ENCODE measurements at places on chromosomes 7 and 10. TPM values are rescaled to one million over a fixed set of nuclear protein-coding genes. Genes with fewer than 3 reads are reported as not detected.

DNA sequence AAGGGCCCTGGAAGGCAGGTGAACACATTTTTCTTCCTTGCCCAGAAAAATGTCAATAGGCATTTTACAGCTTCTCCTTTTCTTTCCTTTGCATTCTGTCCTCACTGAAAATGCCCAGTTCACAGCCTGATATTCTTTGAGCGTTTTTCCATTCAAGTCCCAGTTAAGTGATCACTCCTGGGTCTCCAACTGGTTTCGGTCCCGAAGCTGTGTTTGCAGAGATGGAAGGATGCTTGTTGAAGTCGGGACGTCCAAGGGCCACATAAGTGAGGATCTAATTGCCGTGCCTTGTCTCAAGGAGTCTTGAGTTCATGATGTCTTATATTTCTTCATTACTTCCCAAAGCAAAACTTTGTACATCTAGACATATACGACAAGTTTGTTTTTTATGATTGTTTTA is 208.7 kb upstream of the PRKCQ start:
- H3K4me1 ChIP-seq, result no peaks in the 10 kb centered on the region
- no peak overlapping the region for H3K4me3 ChIP-seq
- no peak overlapping the region for H3K27ac ChIP-seq
- DNase-seq, result no peak
- H3K36me3 ChIP-seq, result no peaks in the 10 kb centered on the region
- H3K27me3 ChIP-seq, result peaks cover 17% of the 10 kb centered on the region

GRCh38 chr7:44621034-44621749 is 14.8 kb downstream of the OGDH start:
- H3K27ac ChIP-seq, result peak overlapping the region; percentile 22
- no peak overlapping the region for H3K4me3 ChIP-seq
- no peaks in the 10 kb centered on the region for H3K27me3 ChIP-seq
- peaks cover 79% of the 10 kb centered on the region for H3K4me1 ChIP-seq

- H3K36me3 ChIP-seq, result no peaks in the 10 kb centered on the region
- H3K27ac ChIP-seq, result no peak overlapping the region
- H3K27me3 ChIP-seq, result no peaks in the 10 kb centered on the region
- DNase-seq, result no peak
- no peak overlapping the region for H3K4me3 ChIP-seq
These were observed 127.2 kb downstream of the PPP1R17 start for GRCh38 chr7:31814187-31814586.

DNA sequence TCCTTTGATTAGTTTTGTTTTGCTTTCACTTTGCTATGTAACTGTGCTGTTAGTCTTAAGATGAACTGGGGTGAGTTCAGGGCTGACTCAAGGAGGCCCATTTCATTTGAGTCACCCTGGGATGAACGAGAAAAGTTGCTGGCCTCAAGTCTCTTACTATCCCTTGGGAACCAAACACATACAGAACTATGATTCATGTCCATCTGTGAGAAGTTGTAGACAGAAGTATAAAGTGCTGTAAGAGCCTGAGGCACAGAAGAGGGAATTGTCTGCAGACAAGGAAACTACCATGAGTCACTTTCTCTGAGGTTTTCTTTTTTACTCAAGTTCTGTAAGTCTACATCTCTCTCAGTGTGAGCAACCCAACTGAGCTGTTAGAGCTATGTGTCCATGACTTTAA is 179.8 kb upstream of the CSTF2T start:
- peak overlapping the region; percentile 22 for H3K4me3 ChIP-seq
- peaks cover 10% of the 10 kb centered on the region for H3K27me3 ChIP-seq
- DNase-seq, result no peak
- H3K4me1 ChIP-seq, result peaks cover 13% of the 10 kb centered on the region
- no peaks in the 10 kb centered on the region for H3K36me3 ChIP-seq

GRCh38 chr7:101012931-101013330 is 7.0 kb upstream of the MUC17 start:
- H3K27ac ChIP-seq, result no peak overlapping the region
- H3K4me3 ChIP-seq, result no peak overlapping the region
- no peak for DNase-seq
- peaks cover 5% of the 10 kb centered on the region for H3K36me3 ChIP-seq
- H3K27me3 ChIP-seq, result no peaks in the 10 kb centered on the region

GRCh38 chr10:131129544-131129943 is 182.0 kb downstream of the TCERG1L start:
- H3K36me3 ChIP-seq, result no peaks in the 10 kb centered on the region
- no peaks in the 10 kb centered on the region for H3K4me1 ChIP-seq
- no peaks in the 10 kb centered on the region for H3K27me3 ChIP-seq
- H3K4me3 ChIP-seq, result no peak overlapping the region

GRCh38 chr7:17239683-17240521 is 58.5 kb upstream of the AHR start:
- H3K4me1 ChIP-seq, result peaks cover 23% of the 10 kb centered on the region
- H3K27me3 ChIP-seq, result peaks cover 3% of the 10 kb centered on the region
- no peak overlapping the region for H3K27ac ChIP-seq
- no peak overlapping the region for H3K4me3 ChIP-seq
- peaks cover 17% of the 10 kb centered on the region for H3K36me3 ChIP-seq

- DNase-seq, result no peak
- peaks cover 3% of the 10 kb centered on the region for H3K27me3 ChIP-seq
- H3K27ac ChIP-seq, result no peak overlapping the region
- H3K36me3 ChIP-seq, result no peaks in the 10 kb centered on the region
- no peaks in the 10 kb centered on the region for H3K4me1 ChIP-seq
- no peak overlapping the region for H3K4me3 ChIP-seq
These were observed 53.7 kb downstream of the GOLGA7B start for GRCh38 chr10:97903128-97904017.

DNA sequence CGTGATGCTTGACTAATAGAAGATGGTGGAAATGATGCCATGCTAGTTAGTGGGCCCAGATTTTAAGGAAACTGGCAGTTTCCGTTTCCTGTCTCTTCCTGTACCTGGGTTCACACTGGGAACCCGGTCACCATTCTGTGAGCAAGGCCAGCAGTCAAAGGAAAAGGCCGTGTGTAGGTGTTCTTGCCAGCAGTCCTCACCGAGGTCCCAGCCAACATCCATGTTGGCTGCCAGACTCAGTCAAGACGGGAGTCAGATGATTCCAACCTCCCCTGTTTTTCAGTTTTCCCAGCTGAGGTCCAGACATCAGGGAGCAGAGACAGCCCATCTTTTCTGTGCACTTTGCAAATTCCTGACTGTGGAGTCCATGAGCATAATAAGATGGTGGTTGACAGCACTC is 15.2 kb upstream of the PILRB start:
- H3K27me3 ChIP-seq, result no peaks in the 10 kb centered on the region
- peaks cover 71% of the 10 kb centered on the region for H3K36me3 ChIP-seq
- no peak for DNase-seq
- peaks cover 25% of the 10 kb centered on the region for H3K4me1 ChIP-seq
- H3K27ac ChIP-seq, result peak overlapping the region; percentile 46
- H3K4me3 ChIP-seq, result no peak overlapping the region

GRCh38 chr10:62978482-62978881 is 154.6 kb upstream of the NRBF2 start:
- H3K4me1 ChIP-seq, result peaks cover 48% of the 10 kb centered on the region
- peak overlapping the region; percentile 26 for H3K27ac ChIP-seq
- H3K27me3 ChIP-seq, result no peaks in the 10 kb centered on the region

DNA sequence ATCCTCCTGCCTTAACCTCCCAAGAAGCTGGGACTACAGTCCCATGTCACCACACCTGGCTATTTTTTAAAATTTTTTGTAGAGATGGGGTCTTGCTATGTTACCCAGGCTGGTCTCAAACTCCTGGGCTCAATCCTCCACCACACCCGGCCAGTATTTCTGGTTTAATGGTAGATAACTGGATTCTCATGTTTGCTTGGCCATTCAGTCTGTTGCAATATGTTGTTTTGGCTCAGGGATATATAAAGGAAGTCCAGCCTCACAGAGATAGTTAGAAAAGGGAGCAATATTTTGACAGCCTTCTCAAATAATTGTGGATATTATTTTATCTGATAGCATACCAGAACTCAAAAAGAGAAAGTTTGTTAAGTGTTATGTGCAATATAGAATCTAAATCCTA is 82.4 kb downstream of the BTAF1 start:
- no peak for DNase-seq
- no peak overlapping the region for H3K27ac ChIP-seq
- H3K4me1 ChIP-seq, result peaks cover 10% of the 10 kb centered on the region
- H3K27me3 ChIP-seq, result no peaks in the 10 kb centered on the region
- H3K36me3 ChIP-seq, result peaks cover 74% of the 10 kb centered on the region

GRCh38 chr10:27258838-27259812 is 18.5 kb upstream of the ACBD5 start:
- no peak for DNase-seq
- H3K4me3 ChIP-seq, result peak overlapping the region; percentile 90
- H3K4me1 ChIP-seq, result peaks cover 22% of the 10 kb centered on the region
- no peak overlapping the region for H3K27ac ChIP-seq
- peaks cover 12% of the 10 kb centered on the region for H3K36me3 ChIP-seq

DNA sequence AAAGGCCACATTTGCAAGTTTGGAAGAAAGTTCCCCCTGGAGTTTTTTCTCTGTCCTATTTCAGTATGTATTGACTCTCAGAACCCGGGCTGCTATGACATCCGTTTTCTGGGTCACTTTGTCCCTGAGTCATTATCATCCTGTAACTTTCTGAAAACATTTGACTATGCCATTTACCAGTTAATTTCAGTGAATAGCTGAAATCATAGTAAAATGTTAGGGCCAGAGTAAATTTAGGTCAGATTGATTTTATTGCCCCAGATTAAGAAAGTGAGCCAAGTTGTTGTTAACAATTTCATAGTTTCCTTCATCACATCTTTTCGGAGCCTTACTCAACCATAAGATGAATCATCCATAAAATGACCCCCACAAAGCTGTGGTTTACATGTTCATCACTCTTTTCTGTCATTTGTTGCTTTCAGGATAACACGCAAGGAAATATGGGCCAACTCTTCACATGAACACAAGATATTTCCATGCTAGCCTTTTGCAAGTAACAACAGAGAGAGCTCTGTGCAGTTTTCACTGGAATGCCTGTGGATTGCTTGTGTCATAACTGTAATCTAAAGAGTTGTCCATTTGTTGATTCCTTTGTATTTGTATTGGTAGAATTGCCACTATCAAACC is 3.9 kb upstream of the MACC1 start:
- H3K36me3 ChIP-seq, result no peaks in the 10 kb centered on the region
- peaks cover 3% of the 10 kb centered on the region for H3K4me1 ChIP-seq
- no peak for DNase-seq
- H3K27me3 ChIP-seq, result peaks cover 2% of the 10 kb centered on the region
- no peak overlapping the region for H3K4me3 ChIP-seq
- no peak overlapping the region for H3K27ac ChIP-seq

GRCh38 chr7:69786730-69787395 is 188.6 kb downstream of the AUTS2 start:
- H3K4me1 ChIP-seq, result no peaks in the 10 kb centered on the region
- no peak overlapping the region for H3K27ac ChIP-seq
- H3K4me3 ChIP-seq, result no peak overlapping the region
- H3K27me3 ChIP-seq, result no peaks in the 10 kb centered on the region

- no peaks in the 10 kb centered on the region for H3K27me3 ChIP-seq
- no peaks in the 10 kb centered on the region for H3K36me3 ChIP-seq
- H3K4me3 ChIP-seq, result no peak overlapping the region
- H3K4me1 ChIP-seq, result no peaks in the 10 kb centered on the region
- DNase-seq, result no peak
These were observed 4.1 kb upstream of the C10orf120 start for GRCh38 chr10:122703483-122704448.

DNA sequence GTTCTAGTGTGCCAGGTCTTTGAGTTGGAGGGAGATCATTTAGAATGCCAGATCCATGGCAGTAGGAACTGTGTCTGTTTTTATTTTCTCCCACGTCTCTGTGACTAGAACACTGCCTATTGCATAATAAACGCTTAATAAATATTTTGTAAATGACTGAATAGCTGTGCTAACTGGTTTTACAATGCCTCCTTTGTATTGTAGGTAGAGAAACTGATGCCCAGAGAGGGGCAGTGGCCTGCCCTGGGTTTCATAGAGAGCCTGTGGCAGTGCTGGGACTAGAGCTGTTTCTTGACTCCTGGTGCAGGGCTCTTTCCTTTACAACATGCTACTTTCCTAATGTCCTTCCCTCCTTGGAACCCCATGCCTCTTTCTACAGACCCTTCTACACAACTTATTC is 2.5 kb downstream of the TAS2R5 start:
- H3K4me1 ChIP-seq, result no peaks in the 10 kb centered on the region
- DNase-seq, result no peak
- no peak overlapping the region for H3K27ac ChIP-seq
- no peak overlapping the region for H3K4me3 ChIP-seq
- H3K27me3 ChIP-seq, result no peaks in the 10 kb centered on the region

GRCh38 chr7:70419526-70420380 is 712.2 kb upstream of the GALNT17 start:
- H3K27ac ChIP-seq, result no peak overlapping the region
- DNase-seq, result no peak
- no peaks in the 10 kb centered on the region for H3K27me3 ChIP-seq
- H3K36me3 ChIP-seq, result no peaks in the 10 kb centered on the region

CYP2E1 gene
- 0.16 TPM for total RNA-seq

INTS1 gene
- 86.7 TPM for total RNA-seq

CPEB3 gene
- total RNA-seq, result 1.9 TPM

ATRNL1 gene
- 0.87 TPM for total RNA-seq

TAS2R41 gene
- total RNA-seq, result not detected

AKR1D1 gene
- total RNA-seq, result not detected

ZFAND4 gene
- total RNA-seq, result 9.3 TPM

DNAJC30 gene
- 9.2 TPM for total RNA-seq

GNGT1 gene
- not detected for total RNA-seq
